ENCODE measurements at places on chromosomes 2 and 18.

- no peak for DNase-seq
Observed at GRCh38 chr2:212311807-212312404, 226.7 kb downstream of the ERBB4 start.

DNA sequence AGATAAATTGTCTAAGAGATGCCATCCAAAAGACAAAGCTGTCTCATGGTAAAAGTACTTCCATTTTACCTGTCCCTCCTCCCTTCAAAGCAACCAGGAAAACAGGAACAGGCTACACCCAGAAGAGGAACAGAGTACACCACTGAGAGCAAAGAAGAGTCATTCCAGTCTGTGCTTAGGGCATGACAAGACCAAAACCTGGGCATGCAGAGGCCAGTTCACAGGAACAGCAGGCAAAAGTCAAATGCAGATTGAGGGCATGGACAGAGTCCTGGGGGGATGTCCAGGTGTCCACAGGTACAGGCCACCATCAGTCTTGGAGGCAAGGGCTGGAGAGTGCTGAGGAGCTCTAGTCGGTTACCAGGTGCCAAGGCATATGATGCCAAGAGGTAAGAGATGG, 23.7 kb downstream of the PLEK start:
- DNase-seq, result no peak

DNA sequence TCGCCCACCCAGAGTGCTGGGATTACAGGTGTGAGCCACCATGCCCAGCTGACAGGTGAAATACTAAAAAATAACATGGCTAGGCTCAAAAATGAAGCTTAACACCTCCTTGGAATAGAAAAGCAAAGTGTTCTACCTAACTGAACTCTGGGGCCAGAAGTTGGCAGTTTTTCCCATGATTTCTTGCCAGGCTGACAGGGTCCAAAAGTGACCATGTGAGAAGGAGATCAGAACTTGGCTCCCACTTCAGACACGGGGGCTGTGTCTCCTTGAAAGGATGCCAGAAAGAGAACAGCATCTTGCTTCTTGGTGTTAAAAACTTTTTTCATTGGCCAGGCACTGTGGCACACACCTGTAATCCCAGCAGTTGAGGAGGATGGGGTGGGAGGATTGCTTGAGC, 47.0 kb downstream of the BMPR2 start:
- DNase-seq, result no peak

GRCh38 chr2:53448086-53448485, 319.5 kb upstream of the CHAC2 start:
- no peak for DNase-seq

GRCh38 chr2:178924817-178925216, 117.6 kb upstream of the TTN start:
- no peak for DNase-seq

- DNase-seq, result no peak
Observed at GRCh38 chr2:54541995-54542394, 85.9 kb downstream of the SPTBN1 start.

- no peak for DNase-seq
Observed at GRCh38 chr2:38156436-38156835, 80.5 kb upstream of the CYP1B1 start.

DNA sequence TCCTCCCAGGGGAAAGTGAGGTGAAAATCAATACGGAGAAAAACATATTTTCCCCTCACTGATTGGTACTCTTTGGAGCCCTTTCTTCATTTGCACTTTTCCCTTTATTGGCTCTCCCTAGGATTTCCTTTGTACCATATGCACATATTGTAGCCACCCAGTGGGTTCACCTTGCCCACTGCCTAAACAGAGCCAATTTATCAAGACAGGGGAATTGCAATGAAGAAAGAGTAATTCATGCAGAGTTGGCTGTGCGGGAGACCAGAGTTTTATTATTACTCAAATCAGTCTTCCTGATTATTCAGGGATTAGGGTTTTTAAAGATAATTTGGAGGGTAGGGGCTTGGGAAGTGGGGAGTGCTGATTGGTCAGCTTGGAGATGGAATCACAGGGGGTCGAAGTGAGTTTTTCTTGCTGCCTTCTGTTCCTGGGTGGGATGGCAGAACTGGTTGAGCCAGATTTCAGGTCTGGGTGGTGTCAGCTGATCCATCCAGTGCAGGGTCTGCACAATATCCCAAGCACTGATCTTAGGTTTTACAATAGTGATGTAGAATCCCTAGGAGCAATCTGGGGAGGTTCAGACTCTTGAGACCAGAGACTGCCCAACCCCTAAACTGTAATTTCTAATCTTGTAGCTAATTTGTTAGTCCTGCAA, 15.1 kb upstream of the KCNE4 start:
- no peak for DNase-seq

DNA sequence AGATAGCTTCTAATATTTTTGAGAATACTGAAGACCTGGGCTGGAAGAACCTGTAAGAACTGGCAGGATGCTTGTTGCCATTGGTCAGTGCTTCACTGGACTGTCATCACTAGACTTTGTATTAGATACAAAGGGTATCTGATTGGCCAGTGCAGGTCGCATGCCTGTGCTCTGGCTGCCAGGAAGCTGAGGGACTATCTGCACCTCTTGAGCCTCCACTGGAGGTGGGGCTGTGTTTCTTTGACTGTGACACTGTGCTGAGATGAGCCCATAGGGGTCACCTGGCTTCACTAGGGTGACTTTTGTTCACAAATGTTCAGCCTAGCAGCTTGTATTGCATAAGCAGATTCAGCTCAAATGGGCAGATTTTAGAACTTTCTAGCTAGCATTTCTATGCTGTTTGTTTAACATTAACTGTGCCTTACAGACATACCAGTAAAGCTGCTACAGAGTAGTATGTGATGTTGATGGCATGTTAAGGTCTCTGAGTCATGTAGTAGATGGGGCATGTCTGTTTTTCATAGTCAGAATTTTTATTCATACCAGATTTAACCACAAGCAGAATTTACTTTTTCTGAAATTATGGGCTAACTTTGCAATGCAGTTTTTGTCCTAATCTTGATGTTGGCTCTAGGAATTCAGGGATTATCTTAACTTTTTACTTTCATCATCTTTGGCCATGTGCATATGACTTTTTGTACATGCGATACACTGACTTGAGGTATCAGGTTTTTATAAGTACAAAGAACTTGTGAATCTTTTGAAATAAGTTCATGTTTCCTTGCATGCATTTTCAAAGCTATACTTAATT, 56.1 kb downstream of the RHBDD1 start:
- DNase-seq, result no peak

DNA sequence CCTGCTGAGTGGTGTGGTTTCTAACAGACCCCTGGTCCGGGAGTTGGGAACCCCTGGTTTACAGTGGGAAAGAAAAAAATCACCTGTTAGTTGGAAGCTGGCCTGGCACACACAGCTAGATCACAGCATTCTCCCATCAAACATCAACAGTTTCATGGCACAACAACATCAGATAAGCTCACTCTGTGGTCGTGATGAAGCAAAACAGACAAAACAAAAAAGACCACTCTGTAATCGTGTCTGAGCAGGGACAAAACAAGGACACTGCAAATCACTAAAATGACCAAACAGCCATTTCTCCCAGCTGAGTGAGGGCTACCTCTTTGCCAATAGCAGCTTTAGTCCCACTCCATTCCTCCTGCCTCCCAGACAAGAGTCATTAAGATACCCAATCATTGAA, 9.0 kb upstream of the IMPACT start:
- DNase-seq, result no peak

GRCh38 chr2:205761421-205761820, 79.1 kb downstream of the NRP2 start:
- no peak for DNase-seq

Measured in GM06990 (cell line).